Choroid plexus epithelial cell (primary cell): ENCODE measurements at places on chromosomes 1 and 21.
A peak's percentile ranks its signal among the peaks of the same experiment; 100 is the strongest.

DNA sequence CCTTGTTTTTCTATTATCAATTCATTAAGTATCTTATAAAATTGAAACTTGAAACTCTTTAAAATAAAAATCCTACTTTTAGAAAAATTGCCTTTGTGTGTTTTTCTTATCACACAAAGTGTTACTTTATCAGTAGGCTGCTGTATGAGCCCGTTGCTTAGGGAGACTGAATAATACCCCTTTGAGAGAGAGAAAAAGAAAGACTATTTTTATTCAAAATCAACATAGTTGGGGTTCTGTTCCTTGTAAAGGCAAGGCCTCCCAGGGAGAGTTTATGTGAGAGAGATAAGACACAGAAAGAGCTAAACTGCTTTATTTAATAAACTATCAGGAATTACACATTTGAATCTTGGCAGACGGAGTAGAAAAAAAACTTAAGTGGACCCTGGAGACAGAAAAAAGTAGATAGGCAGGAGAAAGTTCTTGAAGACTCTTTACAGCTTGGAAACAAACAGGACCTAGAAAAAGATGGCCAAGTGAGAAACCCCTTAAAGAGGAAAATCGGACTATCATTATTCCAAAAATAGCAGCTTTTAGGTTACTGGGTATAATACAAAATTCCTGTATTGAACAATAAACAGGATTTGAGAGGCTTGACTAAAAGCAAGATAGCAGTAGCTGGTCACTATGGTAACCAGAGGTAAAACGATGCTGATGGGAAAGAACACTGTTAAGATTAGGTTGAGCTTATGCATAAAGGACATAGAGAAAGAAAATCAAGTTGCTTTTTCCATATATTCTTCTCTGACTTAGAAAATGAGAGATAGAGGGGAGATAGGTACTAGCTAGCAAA, 170.9 kb downstream of the LRRC7 start:
- peak; percentile 46 for DNase-seq

- DNase-seq, result peak; percentile 10
Observed at GRCh38 chr1:63122079-63122478, 200.3 kb upstream of the FOXD3 start.

- DNase-seq, result peak; percentile 39
Observed at GRCh38 chr1:60280256-60280655, 206.7 kb upstream of the C1orf87 start.

DNA sequence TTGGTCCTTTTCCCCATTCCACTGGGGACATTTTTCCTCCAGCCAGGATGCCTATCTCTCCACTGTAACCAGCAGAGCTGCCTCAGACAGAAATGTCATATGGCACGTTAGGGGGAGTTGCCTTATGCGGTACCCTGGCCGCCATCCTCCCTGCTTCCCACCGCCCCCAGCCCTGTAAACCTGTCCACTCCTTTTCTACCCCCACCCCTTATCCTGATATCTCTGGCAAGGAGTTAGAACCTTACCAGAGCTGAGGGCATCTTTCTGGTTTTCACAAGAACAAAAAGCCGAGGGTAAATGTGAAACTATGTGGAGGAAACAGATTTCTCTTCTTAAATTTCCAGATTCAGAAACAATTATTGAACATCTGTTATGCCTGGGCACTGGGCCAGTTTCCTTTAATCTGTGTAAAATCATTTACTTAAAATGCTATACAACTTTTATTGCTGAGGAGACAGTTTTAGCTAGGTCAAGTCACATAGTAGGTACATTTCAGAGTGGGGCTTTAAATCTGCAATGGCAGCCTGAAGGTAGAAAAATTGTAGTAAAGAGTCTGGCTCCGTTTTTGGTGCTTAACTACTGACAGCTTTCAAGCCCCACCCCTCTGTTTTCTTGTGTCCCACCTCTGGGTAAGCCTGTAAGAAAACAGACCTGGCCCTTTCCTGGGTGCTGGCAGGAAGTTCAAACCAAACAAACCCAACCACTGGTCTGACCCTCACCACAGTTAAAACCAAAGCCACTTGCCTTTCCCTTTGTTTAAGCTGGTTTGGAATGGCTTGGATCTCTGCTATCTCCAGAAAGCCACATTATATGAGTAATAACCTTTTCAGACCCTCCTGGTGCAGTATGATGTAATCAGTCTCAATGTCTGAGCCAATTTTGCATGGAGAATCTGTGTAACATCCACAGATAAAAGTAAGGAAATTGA, 319.0 kb downstream of the HHAT start:
- peak; percentile 6 for DNase-seq
